ENCODE measurements at places on chromosomes 7 and 10.

- peak; percentile 26 for DNase-seq
Measured at GRCh38 chr10:50557130-50557682, 66.5 kb downstream of the SGMS1 start.

DNA sequence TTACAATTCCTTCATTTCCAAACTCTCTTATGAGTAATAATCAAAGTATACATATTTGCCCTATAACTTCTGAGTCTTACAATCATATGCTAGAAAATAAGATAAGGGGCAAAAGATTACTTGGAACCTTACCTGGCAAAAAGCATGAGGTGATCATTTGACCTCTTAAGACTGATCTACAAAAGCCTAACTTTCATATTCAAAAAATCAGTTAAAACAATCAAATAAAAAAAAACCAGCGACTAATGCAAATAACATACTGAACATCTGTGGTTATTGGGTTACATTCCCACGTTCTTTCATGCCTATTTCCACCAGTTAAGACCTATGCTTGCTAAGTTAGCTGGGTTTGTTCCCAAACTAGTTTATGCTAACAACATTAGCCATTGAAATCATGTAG is 187.6 kb downstream of the RNF133 start:
- DNase-seq = no peak

GRCh38 chr7:20064974-20065862 is 152.0 kb downstream of the MACC1 start:
- peak; percentile 26 for DNase-seq

DNA sequence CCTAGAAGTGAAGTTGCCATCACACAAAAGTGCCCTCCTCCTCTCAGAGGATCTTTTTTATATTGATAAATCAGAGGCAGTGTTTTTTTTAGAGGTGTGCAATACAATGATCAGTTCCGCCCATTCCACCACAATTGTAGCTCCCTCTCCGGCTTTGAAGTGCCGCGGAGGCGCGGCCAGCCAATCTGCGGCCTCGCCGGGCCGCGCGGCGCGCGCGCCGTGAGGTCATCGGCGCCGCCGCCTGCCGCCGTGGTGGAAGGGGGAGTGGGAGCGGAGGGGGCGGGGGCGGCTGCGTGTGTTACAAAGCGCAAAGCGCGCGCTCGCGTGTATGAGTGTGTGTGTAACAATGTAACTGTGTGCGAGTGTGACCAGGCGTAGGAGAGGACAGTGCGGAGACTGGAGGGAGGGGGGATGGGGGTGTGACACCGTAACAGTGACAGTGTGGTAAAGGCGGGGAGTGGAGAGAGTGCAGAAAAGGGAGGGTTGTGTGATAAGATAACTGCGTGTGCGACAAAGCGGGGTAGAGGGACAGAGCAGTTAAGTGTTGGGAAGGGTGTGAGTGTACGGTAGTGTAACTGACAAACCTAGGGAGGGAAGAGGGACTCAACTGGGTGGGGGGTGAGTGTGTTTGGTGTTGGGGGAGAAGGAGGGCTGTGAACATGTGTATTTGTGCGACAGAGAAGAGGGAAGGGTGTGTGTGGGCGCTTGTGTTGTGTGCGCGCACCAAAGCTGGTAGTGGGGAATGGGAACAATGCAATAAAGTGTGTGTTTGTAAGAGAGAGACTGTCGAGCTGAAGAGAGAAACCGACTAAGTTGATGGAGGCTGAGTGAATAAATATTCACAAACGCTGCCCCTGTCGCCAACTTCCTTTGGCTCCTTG is at the start of gene SP8:
SP8 (minus strand) TSS at position 108 of the 881 bp plus-strand sequence; CDS start at position 20, 88 bp downstream.
- no peak for DNase-seq

GRCh38 chr10:51596695-51597094 is 102.7 kb downstream of the CSTF2T start:
- DNase-seq = no peak

- no peak for DNase-seq
Measured at GRCh38 chr7:46490406-46490805, 569.3 kb upstream of the IGFBP3 start.

DNA sequence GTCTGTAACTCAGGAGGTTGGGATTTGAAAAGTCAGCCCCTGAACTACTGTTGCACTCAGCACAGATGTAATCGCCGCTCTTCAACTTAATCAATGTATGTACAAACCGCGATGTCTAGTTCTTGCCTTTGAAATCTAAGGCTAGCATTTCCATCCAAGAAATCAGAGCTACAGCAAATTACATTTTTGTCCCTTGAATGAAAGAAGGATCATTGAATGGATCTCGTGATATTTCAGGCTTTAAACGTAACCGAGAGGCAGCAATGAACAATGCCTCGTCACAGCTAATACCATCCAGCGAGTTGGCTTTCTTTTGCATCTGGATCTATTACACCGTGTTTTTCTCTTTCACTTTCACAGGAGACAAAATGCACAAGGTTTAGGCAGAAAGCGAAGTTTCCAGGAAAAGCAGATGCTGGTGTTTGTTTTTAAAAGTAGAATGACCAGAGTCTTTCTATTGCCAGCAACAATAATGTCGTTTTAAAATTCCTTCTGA is 5.5 kb downstream of the SKIDA1 start:
- peak; percentile 62 for DNase-seq

- no peak for DNase-seq
Measured at GRCh38 chr10:95532536-95532935, 28.6 kb downstream of the SORBS1 start.

DNA sequence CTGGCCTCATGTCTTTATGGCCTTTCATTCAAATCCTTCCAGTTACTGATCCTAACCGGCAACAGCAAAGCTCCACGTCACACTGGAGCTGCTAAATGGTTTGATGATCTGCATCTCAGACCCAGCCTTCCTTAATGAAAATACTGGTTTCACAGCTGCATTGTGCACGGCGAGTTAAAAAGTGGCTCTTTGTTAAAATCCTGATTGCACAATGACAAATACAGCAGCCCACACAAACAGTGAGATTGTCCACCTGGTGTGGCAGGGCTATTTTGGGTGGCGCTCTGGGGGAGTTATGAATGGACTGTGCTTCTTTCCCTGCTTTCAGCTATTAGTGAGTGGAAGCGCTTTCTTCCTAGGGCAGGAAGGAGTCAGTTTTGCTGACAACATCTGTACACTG is 63.4 kb upstream of the C1QL3 start:
- DNase-seq = no peak

- no peak for DNase-seq
Measured at GRCh38 chr10:62904281-62904875, 88.2 kb upstream of the EGR2 start.

DNA sequence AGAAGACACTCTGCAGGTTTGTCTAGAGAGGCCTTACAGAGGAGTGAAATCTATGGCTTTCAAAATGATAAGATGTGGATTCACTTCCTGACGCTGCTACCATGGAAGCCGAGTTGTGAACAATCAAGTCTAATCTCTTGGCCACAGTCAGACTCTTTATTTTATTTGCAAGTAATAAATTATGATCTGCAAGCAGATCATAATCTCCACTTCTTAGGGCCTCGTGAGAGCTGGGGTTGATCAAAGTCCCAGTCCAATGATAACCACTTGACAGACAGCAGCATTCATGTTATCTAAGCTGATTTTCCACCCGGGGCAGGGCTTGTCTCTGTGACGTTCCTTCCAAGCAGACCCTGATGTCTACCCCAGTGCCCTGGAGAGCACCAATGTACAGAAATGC is 776.4 kb upstream of the AUTS2 start:
- DNase-seq = no peak

DNA sequence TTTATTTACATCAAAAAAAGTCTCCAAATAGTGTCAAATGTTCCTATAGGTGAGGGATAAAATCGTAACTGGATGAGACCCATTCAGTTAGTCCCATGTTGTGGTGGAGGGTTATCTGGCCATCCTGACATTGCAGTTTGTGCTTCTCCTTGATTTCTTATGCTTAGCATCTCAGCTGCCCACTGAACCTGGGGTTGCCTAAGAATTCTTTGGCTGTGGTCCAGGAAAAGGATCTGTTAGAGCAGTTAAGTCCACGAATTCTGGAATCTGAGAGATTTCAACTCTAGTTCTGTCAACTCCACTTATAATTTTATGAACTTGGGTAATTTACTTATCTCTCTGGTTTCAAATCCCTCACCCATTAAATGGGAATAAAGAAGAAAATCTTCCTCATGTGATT is 1673.4 kb downstream of the REEP3 start:
- no peak for DNase-seq
